ENCODE measurements at places on chromosomes 6 and 20.

GRCh38 chr20:25544734-25545133 is 40.6 kb downstream of the NINL start:
- DNase-seq, result peak; percentile 63

GRCh38 chr6:1482381-1483166 is 93.2 kb downstream of the FOXF2 start:
- no peak for DNase-seq

GRCh38 chr6:161379834-161380582 is 106.1 kb upstream of the AGPAT4 start:
- peak; percentile 48 for DNase-seq

DNA sequence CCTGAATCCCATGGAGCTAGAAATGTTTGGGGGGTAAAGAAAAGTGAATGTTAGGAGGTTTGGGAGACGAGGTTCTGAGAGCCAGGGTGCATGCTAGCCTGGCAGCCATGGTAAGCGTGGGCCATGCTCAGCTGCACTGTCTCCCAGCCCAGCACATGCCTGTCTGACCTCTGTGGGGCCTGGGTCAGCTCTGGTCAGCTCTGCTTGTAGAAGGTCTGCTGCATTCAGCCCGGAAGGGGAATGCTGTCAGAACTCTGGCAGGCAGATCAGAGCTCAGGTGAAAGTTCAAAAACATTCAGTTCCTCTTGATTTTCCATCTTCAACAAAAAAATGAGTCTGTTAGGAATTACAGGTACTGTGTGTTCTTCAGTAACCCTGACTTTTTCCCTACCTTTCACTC is 5.8 kb upstream of the GNRH2 start:
- no peak for DNase-seq

DNA sequence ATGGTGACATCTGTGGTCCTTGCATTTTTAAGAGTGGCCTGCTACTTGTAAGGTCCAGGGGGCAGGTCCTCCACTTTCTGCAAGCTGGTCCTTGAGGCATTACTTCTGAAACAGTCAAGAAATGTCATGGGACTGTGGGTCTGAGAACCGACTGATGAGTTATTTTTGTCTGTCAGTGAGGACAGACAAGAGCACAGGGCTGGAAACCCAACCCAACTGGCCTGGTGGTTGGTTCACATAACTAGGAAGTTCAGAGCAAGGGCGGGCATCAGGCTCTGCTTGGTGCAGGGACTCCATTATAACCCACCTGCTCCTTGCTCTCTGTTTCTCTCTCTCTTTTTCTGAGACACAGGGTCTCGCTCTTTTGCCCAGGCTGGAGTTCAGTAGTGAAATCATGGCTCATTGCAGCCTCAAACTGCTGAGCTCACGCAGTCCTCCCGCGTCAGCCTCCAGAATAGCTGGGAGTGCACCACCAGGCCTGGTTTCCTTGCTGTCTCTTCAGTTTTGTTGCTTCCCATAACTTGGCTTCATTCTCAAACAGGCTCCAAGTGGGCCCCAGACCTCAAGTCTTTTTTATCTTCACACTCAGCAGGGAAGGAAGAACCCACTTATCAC is 9.2 kb downstream of the CST3 start:
- DNase-seq, result no peak

GRCh38 chr20:63102721-63103375 is 96.1 kb upstream of the BHLHE23 start:
- peak; percentile 61 for DNase-seq

DNA sequence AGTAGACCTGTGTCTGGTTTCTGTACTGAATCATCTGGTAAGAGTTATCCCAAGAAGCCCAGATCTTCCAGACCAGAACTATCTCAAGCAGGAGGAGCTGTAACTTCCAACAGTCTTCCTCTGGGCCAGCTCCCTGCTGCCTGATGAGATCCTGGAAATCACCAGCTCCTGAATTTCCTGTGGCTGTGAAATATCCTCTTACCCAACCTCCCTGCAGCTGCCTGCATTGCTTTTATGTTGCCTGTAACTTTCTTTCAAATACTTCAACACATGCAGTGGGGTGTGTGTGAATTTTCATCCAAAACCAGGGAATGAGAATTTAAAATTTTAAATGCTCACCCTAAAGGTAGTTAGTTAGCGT is 160.5 kb upstream of the LAMP5 start:
- DNase-seq, result no peak

- DNase-seq, result no peak
Measured at GRCh38 chr6:64489763-64490162, 854.2 kb downstream of the PHF3 start.

DNA sequence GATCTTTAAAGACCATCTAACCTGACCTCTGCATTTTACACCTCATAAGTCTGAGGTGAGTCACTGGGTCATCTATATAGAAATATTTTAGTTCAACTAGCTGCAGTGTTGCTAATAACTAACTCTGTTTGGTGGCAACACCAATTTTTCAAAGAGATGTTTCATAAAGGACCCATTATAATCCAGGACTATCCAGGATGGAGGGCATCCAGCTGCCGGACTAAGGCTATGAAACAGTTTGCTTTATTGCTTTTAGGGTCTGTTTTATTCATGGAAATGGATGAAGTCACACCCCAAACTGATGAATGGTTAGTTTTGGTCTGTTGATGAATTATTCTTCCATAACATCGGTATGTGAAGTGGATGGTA is 204.2 kb upstream of the GMDS start:
- DNase-seq, result no peak

DNA sequence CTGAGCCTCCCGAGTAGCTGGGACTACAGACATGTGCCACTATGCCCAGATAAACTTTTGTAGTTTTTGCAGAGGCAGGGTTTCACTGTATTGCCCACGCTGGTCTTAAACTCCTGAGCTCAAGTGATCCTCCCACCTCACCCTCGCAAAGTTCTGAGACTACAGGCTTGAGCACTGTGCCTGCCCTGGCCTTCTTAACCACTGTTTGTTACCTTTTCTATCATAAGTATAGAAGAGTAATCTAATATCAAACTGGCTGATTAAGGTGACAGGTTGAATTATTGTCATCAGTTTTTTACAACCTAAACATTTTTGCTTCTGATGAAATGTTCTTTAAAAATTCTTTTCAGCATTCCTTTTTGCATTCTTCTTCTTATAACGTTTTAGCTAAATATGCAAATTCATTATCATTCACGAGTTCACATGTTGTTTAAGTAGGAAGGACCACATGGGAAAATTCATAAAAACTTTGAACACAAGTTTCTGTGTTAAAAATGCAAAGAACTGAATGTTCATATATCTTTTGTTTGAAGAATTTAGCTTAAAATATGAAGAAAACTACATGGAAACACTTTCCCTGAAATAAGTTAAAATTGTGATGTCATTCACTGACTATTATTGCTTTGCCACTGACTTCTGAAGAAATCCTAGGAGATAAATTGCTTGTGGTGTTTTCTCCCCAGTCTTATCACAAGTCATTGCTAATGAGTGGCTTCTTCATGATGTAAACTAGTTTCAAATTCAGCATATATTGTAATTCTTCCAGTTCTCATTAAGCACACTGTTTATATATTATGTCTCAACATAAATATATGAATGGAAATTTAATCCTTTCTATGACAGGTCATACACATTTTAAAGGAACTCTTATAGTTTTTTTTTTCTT is 106.7 kb downstream of the ADGRB3 start:
- DNase-seq, result no peak

DNA sequence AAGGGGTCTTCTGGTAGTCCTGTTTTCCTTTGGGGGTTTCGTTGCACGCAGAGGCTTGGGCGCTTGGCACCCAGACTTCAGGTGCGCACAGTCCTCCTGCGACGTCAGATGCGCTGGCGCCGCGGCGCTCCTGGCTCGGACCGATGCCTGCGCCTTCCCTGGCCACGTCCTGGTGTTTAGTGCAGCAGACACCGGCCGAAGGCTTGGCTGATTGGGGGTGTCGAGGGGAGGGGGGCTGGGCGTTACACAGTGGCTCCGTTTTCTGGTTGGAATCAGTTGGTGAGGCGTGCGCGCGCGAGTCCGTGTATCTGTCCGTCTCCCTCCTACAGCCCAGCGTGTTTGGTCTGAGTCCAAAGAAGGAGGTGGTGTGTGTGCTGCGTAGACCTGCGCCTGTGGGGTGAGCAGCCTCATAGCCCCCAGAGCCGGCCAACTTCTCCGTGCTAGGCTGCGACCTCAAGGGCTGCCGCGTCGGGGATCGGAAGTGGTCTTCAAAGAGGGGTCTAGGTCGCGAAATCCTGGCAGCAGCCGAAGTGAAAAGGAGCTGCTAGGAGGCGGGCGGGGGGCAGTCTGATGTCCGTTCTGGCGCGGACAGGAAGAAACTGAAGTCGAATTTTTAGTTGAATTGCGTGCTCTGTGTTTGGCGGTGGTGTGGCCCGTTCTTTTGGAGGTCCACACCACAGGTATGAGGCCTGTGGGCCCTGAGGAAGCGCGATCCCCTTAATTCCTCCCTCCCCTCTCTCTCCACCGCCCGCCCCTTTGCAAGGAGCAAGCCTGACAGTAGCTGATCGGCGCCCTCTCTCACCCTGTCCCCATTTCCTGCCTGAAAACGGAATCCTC is 1.5 kb downstream of the SYNDIG1 start:
- DNase-seq, result no peak

GRCh38 chr6:163635731-163636364 is 221.3 kb downstream of the QKI start:
- no peak for DNase-seq

DNA sequence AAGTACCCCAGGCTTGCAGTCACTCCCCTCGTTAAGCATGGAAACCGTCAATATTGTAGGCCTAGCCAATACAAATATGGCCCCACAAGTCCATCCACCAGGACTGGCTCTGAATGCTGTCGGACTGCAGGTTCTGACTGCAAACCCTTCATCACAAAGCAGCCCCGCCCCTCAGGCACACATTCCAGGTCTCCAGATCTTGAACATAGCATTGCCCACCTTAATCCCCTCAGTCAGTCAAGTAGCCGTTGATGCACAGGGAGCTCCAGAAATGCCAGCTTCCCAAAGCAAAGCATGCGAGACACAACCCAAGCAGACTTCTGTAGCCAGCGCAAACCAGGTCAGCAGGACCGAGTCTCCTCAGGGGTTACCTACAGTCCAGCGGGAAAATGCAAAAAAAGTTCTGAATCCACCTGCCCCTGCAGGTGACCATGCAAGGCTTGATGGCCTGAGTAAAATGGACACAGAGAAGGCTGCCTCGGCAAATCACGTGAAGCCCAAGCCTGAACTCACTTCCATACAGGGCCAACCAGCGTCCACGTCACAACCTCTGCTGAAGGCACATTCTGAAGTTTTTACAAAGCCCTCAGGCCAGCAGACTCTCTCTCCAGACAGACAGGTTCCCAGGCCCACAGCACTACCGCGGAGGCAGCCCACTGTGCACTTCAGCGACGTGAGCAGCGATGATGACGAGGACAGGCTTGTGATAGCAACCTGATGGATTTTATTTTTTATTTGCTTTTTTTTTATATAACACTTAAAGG is 126.2 kb upstream of the EDN1 start:
- no peak for DNase-seq

GRCh38 chr6:7787137-7787608 is 61.3 kb downstream of the BMP6 start:
- DNase-seq, result no peak

DNA sequence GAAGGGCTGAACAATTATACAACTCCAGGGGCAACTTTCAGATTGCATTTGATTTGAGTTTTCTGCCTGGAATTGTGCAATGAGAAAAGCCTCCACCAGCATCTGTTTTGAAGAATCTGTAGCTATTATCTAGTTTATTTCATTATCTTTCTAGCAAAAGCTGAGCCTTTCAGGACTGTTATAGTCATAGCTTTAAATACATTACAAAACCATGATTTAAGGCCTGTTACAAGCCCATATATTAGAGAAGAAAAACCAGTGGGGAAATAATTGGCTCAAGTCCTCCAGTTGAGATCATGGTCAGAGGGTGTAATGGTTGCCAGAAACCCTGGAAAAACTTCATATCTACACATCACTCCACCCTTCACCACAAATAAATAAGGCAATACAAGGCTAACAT is 676.2 kb downstream of the HDGFL1 start:
- peak; percentile 43 for DNase-seq

DNA sequence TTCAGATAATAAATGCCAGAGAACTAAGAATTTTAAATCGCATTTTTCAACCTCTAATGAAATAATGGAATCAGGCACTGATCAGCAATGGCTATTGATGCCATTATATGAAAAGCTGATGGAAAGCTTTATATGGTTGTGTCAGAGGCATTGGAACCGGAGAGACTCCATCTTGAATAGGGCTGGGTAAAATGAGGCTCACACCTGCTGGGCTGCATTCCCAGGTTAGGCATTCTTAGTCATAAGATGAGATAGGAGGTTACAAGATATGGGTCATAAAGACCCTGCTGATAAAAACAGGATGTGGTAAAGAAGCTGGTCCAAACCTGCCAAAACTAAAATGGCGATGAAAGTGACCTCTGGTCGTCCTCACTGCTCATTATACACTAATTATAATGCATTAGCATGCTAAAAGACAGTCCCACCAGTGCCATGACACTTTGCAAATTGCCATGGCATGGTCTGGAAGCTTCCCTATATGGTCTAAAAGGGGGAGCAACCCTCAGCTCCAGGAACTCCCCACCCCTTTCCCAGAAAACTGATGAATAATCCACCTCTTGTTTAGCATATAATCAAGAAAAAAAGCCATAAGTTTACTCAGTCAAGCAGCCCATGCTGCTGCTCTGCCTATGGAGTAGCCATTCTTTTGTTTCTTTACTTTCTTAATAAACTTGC is 40.2 kb upstream of the CD83 start:
- DNase-seq, result no peak

GRCh38 chr6:35919085-35919826 is 1.6 kb downstream of the SRPK1 start:
- no peak for DNase-seq

DNA sequence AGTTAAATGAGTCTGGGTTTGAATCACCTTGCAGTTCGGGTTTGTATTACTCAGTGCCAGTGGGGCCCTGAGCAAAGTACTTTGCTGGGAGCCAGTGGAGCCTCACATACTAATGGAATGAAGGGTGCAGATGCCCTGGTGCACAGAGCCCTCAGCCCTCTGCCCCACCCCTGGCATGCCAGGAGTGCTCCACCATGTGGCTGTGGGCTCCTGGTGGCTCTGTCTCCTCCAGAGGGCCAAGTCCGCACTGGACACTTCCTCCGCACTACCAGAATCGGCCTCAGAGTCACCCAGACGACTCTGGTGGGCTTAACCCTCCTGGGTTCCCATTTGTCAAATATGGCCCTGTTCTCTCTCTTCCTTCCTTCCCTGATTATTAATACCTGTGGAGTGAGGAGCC is 94.0 kb downstream of the STK35 start:
- DNase-seq, result no peak

Data from SK-N-SH (cell line).